Sigmoid colon (tissue), 7 donors: ENCODE measurements at places on chromosomes 12 and 14. TPM values are rescaled to one million over a fixed set of nuclear protein-coding genes. Genes with fewer than 3 reads are reported as not detected.
A peak's percentile ranks its signal among the peaks of the same experiment; 100 is the strongest.

Gene OR4L1
- not detected for total RNA-seq

Gene PZP
- not detected for total RNA-seq

Gene AQP6
- total RNA-seq, result 0.14 TPM

Gene MYO1H
- total RNA-seq, result not detected

Gene LPAR5
- 0.28 TPM for total RNA-seq

Gene ASIC1
- 5.7 TPM for total RNA-seq

DNA sequence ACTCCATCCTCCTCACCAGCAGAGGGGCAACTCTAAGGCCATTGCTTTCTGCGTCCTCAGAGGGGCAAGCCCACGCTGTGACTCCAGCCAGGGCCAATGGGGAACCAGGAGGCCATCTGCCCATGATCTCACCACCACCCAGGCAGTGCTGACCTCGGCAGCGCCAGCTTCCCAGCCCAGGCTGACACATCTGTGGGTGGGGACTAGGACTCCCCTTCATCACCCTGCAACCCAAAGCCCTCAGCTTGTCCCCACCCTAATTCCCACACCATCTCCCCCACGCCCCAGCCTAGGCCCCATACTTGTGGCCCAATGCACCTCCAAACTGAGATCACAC, 58.6 kb downstream of the VWF start:
- H3K4me1 ChIP-seq, result no peaks in the 10 kb centered on the region
- peak overlapping the region; percentile 8 for H3K27ac ChIP-seq
- no peaks in the 10 kb centered on the region for H3K36me3 ChIP-seq
- no peak overlapping the region for H3K4me3 ChIP-seq
- H3K27me3 ChIP-seq, result no peaks in the 10 kb centered on the region

DNA sequence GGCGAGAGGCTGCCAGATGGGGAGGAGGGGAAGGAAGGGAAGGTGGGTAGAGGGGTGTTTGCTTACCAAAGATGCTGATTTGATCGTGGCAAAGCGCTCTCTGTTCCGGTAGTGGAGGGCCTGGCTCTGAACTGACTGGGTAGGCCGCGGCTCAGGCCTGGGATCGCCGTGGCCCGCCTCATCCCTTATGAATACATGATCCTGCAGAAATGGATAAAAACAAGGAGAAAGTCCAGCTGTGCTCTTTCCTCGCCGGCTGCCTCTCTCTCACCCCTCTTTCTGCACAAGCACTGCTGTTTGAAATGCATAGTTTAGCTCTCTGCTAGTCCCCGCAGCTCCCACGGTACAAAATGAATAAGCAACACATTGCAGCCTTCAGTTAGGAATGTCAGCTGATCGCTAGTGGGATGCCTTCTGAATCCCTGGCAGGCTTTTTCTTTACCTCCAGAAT, 53.8 kb downstream of the PEBP1 start:
- peak; percentile 65 for DNase-seq
- no peaks in the 10 kb centered on the region for H3K36me3 ChIP-seq
- peak overlapping the region; percentile 84 for H3K27ac ChIP-seq

- no peaks in the 10 kb centered on the region for H3K36me3 ChIP-seq
- no peak for DNase-seq
- H3K4me3 ChIP-seq, result no peak overlapping the region
- no peaks in the 10 kb centered on the region for H3K27me3 ChIP-seq
- H3K4me1 ChIP-seq, result no peaks in the 10 kb centered on the region
Observed at GRCh38 chr14:22521449-22522239, 67.4 kb downstream of the DAD1 start.

DNA sequence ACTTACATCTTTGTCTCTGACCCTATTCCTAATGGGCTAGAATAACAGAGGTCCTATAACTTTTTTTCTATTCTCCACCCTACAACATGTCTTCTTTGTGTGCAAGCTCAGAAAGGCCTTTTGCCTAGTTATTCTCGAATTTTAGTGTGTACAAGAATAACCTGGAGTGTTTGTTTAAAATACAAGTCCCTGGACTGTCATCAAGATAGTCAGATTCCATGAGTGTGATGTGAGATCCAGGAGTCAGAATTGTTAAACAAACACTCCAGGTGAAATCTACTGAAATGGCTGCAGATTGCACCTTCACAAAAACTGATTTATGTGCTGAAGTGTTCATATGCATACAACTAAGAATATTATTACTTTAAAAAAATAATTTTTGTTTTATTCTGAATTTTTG, 114.4 kb upstream of the DIO2 start:
- H3K36me3 ChIP-seq, result no peaks in the 10 kb centered on the region
- DNase-seq, result no peak
- no peak overlapping the region for H3K27ac ChIP-seq
- no peaks in the 10 kb centered on the region for H3K4me1 ChIP-seq

DNA sequence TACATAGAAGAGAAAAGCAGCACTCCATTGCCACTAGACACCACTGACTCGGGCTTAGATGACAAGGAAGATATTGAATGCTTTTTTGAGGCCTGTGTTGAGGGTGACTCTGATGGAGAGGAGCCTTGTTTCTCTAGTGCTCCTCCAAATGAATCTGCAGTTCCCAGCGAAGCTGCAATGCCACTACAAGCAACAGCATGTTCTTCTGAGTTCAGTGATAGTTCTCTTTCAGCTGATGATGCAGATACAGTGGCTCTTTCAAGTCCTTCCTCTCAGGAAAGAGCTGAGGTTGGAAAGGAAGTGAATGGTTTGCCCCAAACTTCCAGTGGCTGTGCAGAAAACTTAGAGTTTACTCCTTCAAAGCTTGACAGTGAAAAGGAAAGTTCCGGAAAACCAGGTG, 114.5 kb upstream of the NPAS3 start:
- no peaks in the 10 kb centered on the region for H3K36me3 ChIP-seq
- peaks cover 27% of the 10 kb centered on the region for H3K4me1 ChIP-seq
- no peak overlapping the region for H3K4me3 ChIP-seq
- no peak for DNase-seq
- no peak overlapping the region for H3K27ac ChIP-seq

DNA sequence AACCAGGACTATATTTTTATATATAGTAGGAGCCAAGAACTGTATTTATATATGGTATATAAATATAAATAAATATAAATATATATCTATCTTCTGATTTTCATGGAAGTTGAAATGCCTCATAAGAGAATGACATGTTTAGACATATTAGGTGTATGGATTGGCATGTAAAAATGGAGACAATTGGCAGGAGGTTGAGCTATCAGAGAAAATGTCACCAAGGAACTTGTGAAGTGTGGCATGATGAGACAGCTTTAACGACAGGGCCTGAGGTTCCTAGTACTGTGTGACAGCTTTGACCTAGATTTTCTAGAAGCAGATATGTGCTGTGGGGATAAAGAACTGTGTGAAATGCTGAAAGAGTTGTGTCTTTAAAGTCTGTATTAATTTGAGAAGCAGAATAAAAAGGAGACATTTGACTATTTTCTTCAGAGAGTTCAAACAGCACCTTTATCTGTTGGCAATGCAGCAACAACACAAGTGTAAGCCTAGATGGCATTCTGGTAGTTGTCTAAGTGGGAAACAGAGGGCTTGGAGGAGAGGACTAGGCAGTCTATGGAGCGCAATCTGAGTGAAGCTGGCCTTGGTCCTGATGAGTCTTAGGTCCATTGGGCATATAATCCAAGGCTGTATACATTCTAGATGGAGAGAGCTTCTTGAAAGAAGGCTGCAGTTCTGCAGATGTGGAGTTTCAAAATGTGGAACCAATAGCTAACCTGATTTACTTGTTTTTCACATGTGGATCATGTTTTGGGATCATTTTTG, 47.7 kb upstream of the MDGA2 start:
- no peak overlapping the region for H3K27ac ChIP-seq
- no peak overlapping the region for H3K4me3 ChIP-seq
- DNase-seq, result no peak
- no peaks in the 10 kb centered on the region for H3K27me3 ChIP-seq
- H3K36me3 ChIP-seq, result no peaks in the 10 kb centered on the region
- no peaks in the 10 kb centered on the region for H3K4me1 ChIP-seq

- no peaks in the 10 kb centered on the region for H3K4me1 ChIP-seq
- no peak for DNase-seq
- no peak overlapping the region for H3K4me3 ChIP-seq
- no peaks in the 10 kb centered on the region for H3K36me3 ChIP-seq
- H3K27me3 ChIP-seq, result no peaks in the 10 kb centered on the region
Observed at GRCh38 chr14:66482873-66483272, 3.3 kb upstream of the CCDC196 start.
